ENCODE measurements at places on chromosomes 3 and 15. TPM values are rescaled to one million over a fixed set of nuclear protein-coding genes. Genes with fewer than 3 reads are reported as not detected.

DNA sequence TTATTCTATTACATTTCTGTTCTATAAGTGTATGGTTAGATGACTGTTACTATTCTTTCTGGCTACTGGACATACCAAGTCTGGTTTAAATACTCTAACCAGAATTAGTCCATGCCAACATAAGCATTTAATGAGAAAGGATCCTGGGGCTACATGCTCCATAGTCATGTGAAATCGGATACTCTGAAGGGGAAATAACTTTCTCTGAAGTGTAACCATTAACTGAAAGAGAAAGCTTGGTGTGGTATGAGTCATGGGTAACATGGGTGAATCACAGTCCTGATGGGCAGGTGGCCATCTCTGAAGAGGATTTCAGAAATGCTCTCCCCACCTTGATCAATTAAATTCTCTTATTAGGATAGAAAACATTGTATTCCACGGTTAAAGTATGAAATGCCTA, 69.4 kb downstream of the FHIT start:
- no peak for DNase-seq
- no peaks in the 10 kb centered on the region for H3K27me3 ChIP-seq
- H3K27ac ChIP-seq: no peak overlapping the region

- no peak overlapping the region for H3K27ac ChIP-seq
- no peaks in the 10 kb centered on the region for H3K36me3 ChIP-seq
- no peak for DNase-seq
- peaks cover 3% of the 10 kb centered on the region for H3K4me1 ChIP-seq
Measured at GRCh38 chr3:19739504-19739903, 194.5 kb downstream of the EFHB start.

- no peak overlapping the region for H3K4me3 ChIP-seq
- H3K36me3 ChIP-seq: no peaks in the 10 kb centered on the region
- peak; percentile 40 for DNase-seq
- no peak overlapping the region for H3K27ac ChIP-seq
- H3K4me1 ChIP-seq: peaks cover under 1% of the 10 kb centered on the region
- H3K27me3 ChIP-seq: no peaks in the 10 kb centered on the region
Measured at GRCh38 chr15:92074646-92075045, 221.1 kb downstream of the SLCO3A1 start.

DPPA4 gene
- not detected for total RNA-seq

DNA sequence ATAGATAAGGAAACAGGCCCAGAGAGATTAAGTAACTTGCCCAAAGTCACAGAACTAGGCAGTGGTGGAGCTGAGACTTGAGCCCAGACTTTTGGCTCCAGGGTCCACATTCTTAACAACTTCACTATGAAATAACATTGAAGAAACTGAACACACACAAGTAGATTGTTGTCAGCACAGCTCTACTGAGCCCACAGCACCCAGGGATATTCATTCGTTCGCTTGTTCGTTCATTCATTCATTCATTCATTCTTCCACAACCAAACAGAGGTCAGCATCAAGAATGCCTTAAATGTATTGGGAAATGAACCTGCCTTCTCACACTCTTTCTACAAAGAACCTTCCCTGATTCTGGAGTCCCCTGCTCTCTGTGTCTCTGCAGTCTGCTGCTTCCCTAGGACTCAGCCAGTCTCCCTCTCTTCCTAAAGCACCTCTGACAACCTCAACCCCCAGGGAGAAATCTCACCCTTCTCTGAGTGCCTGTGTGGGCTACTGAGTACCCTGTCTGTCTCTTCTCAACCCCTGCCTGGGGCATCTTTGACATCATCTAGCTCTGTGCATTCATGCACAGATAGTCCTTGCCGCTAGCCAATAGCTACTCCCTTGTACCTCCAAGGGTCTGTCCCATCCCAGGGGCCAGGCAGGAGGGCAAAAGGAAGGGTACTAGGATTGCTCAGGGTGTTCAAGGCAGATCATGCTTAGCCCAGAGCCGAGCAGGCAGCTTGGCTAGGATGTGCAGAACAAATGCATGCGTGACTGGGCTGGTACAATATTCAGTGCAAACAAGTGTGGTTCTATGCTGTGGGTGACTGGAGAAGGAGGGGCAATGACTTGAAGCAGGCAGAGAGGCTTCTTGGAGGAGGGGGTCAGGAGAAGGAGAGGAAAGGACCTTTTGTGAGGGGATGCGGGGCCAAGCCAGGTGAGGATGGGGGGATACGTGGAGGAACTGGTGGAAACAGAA, 3.4 kb downstream of the LINGO1 start:
- no peak for DNase-seq
- H3K27me3 ChIP-seq: no peaks in the 10 kb centered on the region
- H3K36me3 ChIP-seq: no peaks in the 10 kb centered on the region
- H3K4me3 ChIP-seq: no peak overlapping the region
- no peak overlapping the region for H3K27ac ChIP-seq

SERINC4 gene
- total RNA-seq: not detected

GRCh38 chr15:50140098-50140497, 21.1 kb upstream of the ATP8B4 start:
- no peaks in the 10 kb centered on the region for H3K36me3 ChIP-seq
- no peak overlapping the region for H3K4me3 ChIP-seq
- DNase-seq: no peak

GRCh38 chr3:129305592-129306091, 27.0 kb downstream of the HMCES start:
- peak; percentile 95 for DNase-seq
- no peak overlapping the region for H3K4me3 ChIP-seq
- no peaks in the 10 kb centered on the region for H3K4me1 ChIP-seq

CTSH gene
- 145 TPM for total RNA-seq

- DNase-seq: no peak
- no peaks in the 10 kb centered on the region for H3K36me3 ChIP-seq
- H3K27me3 ChIP-seq: no peaks in the 10 kb centered on the region
- H3K4me3 ChIP-seq: no peak overlapping the region
- no peaks in the 10 kb centered on the region for H3K4me1 ChIP-seq
- no peak overlapping the region for H3K27ac ChIP-seq
Measured at GRCh38 chr3:142267269-142267668, 41.9 kb upstream of the GK5 start.

DNA sequence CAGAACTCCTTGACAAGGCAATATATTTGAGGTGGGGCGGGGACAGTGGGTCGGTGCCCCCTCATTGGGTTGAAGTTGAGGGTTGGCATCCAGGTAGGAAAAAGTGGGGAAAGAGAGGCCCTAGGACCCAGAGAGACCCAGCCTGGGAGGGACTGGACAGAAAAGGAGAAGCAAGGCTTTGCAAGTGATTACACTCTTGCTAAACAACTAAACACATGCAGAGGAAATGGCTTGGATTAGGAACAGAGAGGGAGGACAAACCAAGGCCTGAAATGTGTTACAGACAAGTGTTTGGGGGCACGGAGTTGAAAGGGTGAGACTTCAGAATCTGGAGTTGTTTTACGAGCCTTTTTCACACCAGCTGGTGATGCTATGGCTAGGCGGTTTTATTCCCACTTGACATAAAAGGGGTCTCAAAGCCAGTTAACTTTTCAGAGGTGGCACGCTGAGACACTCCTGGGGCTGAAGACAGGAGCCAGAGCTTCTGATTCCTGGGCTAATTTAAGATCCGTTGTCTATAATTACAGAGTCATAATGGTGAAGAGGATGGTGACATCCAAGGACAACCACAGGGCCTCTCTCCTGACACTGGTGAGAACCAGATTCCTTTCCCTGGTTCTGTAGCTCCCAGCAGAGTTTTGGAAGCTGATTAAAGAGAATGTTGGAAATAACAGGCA, 7.7 kb upstream of the KCTD6 start:
- H3K27ac ChIP-seq: no peak overlapping the region
- DNase-seq: no peak
- no peak overlapping the region for H3K4me3 ChIP-seq
- no peaks in the 10 kb centered on the region for H3K36me3 ChIP-seq

ZBBX gene
- 0.26 TPM for total RNA-seq

DNA sequence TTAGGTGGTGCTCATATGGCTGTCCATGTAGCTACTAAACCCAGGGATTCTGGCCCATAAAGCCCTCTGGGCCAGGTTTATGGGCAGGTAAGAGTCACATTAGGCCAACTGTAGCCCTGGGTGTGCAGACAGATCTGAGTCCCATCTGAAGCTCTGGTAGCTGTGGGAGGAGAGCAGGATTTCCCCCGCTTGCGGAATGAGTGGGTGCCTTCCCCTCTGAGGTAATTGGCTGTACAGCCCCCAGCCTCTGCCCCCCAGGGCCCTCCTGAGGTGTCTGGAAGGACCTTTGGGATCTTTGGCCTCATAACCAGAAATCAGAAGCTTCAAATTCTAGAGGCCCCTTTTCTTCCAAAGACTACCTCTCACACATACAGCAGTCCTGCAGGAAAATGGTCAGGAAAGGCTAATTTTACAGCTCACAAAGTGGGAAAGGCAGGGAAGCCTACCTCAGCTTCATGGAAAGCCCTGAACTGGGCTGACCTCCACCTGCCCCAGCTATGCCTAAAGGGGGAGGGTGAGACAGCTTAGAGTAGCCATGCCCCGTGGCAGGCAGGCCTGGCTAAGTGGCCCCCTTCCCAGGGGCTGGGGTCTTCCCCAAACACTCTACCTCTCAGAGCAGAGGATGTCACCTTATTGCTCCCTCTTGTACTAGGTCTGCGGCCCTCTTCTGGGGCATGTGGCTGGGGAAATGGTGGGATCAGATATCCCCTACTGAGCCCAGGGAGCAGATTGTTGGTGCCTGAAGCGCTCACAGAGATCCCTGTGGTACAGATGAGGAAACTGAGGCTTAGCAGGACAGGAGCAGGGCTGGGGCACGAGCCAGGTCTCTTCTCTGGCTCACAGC, 16.8 kb downstream of the HEMK1 start:
- H3K27me3 ChIP-seq: no peaks in the 10 kb centered on the region
- DNase-seq: no peak
- H3K27ac ChIP-seq: no peak overlapping the region
- no peak overlapping the region for H3K4me3 ChIP-seq

DNA sequence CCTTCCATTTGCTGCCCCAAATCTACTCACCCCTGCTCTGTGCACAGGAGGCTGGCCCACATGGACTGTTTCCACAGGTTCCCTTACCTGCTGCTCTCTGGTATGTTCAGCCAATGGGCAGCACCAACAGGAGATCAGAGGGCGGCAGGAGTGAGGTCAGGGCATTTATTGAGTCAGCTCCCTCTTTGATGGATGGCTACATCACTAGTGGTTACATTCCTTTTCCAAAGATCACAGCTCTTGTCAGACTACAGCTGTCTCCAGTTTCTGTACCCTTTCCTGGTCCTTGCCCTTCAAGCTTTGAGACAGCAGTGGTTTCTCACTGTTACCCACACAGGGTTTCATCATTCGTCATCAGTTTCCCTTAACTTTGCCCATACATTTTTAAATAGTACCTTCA, 325.1 kb downstream of the SUCLG2 start:
- H3K4me1 ChIP-seq: no peaks in the 10 kb centered on the region
- no peak overlapping the region for H3K4me3 ChIP-seq
- no peak overlapping the region for H3K27ac ChIP-seq
- DNase-seq: no peak

DNA sequence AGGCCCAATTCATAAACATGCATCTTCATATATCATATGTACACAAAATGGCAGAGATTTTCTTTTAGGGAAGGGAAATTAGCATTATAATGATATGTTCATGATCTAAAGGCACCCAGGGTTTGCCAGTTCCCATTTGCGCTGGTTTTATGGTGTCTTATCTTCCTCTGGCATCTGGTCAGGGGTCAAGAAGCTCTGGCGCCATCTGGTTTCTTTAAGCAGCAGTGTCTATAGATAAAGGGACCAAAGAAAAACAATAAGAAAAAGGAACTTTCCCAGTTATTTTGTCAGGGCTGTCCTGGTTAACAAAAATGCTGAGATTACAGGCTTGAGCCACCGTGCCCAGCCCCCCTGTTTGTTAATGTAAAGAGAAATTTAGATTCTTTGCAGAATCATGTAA, 3.3 kb upstream of the DCP1A start:
- H3K4me1 ChIP-seq: peaks cover 11% of the 10 kb centered on the region
- H3K27ac ChIP-seq: no peak overlapping the region
- no peak overlapping the region for H3K4me3 ChIP-seq
- no peaks in the 10 kb centered on the region for H3K36me3 ChIP-seq
- no peak for DNase-seq
- H3K27me3 ChIP-seq: no peaks in the 10 kb centered on the region

EPHB3 gene
- 7.9 TPM for total RNA-seq

DNA sequence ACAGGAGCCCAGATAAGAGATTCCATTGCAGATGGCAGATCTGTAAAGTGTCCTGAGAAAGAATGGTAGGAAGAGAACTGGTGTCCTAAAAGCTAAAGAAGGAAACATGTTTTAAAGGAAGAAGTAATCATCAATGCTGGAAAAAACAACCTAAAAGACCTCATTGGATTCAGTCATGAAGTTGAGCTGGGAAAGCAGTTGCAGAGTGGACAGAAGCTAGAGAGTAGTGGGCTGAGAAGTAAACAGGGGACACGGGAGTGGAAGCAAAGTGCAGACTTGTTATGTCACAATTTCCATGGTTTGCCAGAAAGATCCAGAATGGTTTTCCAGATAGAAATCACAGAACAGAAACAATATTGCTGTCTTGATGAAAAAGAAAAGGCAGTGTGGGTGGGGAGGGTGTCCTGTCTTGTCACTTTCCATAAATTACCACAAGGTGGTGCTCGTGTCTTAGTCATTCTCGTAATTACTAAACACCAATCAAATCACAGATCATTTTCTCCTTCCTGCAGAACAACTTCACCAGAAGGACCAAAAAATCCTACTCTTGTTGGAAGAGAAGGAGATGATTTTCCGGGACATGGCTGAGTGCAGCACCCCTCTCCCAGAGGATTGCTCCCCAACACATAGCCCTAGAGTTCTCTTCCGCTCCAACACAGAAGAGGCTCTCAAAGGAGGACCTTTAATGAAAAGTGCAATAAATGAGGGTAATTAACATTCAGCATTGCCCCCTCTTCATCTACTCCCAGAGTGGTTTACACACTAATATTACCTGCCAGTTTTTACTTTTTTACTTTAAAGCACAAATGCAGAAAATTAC, 64.5 kb downstream of the KLHL25 start:
- H3K36me3 ChIP-seq: peaks cover 59% of the 10 kb centered on the region
- DNase-seq: peak; percentile 71
- no peak overlapping the region for H3K27ac ChIP-seq
- H3K27me3 ChIP-seq: no peaks in the 10 kb centered on the region
- H3K4me1 ChIP-seq: no peaks in the 10 kb centered on the region

FHIT gene
- 10.4 TPM for total RNA-seq

DNA sequence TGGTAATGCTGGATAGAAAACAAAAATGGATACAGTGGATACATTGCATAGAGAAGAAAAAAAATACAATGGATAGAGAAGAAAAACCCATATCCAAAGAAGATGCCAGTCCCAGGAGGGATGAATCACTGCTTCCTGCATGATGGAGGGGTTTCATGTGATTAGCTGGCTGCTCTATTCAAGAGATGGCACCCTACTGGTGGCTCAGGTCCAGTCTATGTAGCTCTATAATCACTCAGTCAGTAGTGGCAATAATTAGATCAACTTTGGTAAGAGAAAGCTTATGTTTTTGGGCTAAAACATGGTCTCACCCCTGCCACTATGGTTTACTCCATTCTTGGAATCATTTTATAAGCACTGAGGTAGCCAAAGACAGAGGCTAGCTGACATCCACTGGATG, 33.7 kb upstream of the NOX5 start:
- DNase-seq: no peak
- no peak overlapping the region for H3K27ac ChIP-seq
- no peaks in the 10 kb centered on the region for H3K36me3 ChIP-seq
- peaks cover 12% of the 10 kb centered on the region for H3K4me1 ChIP-seq

- no peak for DNase-seq
- no peaks in the 10 kb centered on the region for H3K4me1 ChIP-seq
- H3K4me3 ChIP-seq: no peak overlapping the region
- H3K36me3 ChIP-seq: no peaks in the 10 kb centered on the region
- no peak overlapping the region for H3K27ac ChIP-seq
Measured at GRCh38 chr3:23238578-23238977, 35.5 kb downstream of the UBE2E2 start.
